NCI-H1048 (cell line): ENCODE measurements at places on chromosomes 16 and 17.

- no peak for DNase-seq
These were observed 311.5 kb upstream of the KCNJ16 start for GRCh38 chr17:69763503-69763902.

- no peak for DNase-seq
These were observed 825 bp downstream of the METTL9 start for GRCh38 chr16:21600031-21600773.

DNA sequence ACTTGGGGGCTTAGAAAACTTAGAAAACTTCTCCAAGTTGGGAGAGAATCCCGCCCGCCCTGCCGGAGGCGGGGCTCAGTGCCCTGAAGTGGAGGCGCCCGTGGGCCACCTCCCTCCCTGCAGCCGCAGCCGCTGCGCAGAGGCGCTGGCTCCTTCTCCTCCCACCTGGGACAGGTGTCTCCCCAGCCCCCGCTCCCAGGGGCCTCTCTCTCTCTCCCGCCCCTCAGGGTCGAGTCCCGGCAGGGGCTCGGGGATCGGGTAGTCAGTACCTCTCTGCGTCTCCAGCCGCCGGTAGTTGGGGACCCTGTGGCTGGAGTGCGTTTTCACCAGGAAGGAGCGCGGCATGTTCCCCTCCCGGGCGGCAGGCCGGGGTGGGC is 257 bp downstream of the SNAI3 start:
- DNase-seq = no peak

GRCh38 chr16:66904846-66905632 is 13.6 kb downstream of the CDH16 start:
- DNase-seq = no peak

DNA sequence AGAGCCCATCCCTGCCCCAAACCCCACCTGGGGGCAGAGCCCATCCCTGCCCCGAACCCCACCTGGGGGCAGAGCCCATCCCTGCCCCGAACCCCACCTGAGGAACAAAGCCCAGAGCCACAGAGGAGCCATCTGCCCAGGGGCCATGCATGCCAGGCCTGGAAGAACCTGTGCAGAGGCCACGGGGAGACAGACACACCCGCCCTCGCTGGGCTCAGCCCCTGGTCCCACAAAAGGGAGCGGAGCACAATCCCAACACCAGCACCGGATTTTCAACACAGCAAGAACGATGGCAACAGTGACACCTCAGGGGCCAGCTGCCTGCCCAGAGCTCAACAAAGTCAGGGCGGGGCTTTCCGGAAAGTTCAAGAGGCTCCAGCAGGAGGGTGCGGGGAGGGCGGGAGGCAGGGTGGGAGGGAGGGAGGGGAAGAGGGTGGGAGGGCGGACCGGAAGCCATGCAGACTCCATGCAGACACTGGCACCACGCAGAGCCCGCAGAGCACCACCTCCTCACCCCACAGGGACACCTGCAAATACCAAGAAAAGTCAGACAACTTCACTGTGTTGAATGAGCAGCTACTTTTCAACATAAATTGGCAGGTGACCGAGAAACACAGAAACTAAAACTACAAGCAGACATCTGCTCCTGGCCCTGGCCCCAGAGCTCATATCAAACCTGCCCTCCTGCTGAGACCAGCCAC is 27.9 kb upstream of the C16orf95 start:
- no peak for DNase-seq

DNA sequence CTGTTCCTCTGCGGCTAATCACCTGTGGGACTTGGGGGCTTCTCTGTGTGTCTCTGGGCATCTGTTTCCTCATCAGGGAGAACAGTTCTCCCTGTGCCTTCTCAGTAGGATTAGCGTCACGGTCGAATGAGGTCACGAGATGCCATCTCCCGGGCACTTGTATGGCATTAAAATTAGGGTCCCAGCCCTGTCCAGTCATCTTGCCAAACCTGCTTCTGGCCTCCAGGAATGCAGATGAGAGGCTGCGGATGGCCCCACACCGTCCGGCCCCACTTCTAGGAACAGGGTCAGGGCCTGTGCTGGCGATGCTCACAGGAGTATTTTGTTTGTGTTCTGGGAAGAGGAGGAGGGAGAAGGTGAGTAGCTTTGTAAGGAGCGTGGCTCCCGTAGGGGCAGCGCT is 58.5 kb downstream of the OR1D5 start:
- DNase-seq = no peak

GRCh38 chr17:69428252-69428980 is 13.9 kb downstream of the MAP2K6 start:
- no peak for DNase-seq

DNA sequence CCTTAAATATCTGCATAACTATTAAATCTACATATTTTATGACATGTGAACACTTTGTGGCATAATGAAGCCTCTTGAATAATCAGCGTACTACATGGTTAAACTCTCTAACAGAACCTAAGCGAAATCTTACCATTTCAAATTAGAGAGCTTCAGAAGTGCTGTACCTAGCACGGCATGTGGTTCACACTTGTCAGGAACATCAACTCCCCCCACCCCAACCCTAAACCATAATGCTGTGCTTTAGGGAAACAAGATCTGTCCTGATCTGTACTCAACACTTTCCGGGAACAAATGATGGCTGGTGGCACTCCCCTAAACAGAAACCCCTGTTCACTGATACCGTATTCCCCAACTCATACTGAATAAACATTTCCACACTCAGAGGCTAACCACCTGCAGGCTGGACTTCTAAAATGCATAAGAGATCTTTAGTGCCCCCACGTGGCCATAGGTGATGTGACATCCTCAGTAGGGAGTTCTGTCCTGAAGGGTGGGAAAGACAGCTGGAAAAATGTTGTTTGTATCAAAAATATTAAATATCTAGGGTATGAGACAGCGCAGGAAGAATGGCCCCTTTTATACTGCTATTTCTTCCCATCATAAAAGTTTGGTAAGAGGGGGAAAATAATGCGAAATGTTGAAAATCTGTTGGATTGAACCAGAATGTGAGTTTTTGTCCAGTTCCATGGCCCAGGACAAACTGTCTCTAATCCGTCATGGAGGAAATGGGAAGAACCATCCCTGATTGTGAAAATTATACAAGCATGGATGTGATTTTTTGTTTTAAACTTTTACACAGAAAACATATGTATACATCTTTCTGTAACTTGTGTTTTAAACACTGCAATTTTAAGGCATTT is 88.6 kb downstream of the USP31 start:
- no peak for DNase-seq

DNA sequence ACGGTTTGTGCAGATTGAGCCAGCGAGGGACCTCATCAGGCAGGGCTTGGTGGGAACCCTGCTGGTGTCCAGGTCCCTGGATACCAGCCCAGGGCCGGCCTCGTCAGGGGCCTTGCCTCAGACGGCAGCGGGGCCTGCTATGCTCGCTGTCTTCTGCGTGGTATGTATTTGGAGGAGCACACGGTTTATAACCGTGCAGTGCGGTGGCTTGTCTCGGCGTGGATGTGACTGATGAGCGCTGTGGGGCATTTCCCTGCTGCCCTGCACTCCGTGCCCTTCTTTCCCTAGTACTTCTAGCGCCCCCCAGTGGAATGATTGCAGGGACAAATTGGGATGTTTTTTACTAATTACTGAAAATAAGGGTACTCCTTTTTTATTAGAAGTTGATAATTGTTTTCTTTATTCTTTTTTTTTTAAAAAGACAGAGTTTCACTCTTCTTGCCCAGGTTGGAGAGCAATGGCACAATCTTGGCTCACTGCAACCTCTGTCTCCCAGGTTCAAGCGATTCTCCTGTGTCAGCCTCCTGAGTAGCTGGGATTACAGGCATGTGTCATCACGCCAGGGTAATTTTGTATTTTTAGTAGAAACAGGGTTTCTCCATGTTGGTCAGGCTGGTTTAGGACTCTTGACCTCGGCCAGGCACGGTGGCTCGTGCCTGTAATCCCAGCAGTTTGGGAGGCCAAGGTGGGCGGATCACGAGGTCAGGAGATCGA is 15.3 kb downstream of the TBCD start:
- DNase-seq = no peak

DNA sequence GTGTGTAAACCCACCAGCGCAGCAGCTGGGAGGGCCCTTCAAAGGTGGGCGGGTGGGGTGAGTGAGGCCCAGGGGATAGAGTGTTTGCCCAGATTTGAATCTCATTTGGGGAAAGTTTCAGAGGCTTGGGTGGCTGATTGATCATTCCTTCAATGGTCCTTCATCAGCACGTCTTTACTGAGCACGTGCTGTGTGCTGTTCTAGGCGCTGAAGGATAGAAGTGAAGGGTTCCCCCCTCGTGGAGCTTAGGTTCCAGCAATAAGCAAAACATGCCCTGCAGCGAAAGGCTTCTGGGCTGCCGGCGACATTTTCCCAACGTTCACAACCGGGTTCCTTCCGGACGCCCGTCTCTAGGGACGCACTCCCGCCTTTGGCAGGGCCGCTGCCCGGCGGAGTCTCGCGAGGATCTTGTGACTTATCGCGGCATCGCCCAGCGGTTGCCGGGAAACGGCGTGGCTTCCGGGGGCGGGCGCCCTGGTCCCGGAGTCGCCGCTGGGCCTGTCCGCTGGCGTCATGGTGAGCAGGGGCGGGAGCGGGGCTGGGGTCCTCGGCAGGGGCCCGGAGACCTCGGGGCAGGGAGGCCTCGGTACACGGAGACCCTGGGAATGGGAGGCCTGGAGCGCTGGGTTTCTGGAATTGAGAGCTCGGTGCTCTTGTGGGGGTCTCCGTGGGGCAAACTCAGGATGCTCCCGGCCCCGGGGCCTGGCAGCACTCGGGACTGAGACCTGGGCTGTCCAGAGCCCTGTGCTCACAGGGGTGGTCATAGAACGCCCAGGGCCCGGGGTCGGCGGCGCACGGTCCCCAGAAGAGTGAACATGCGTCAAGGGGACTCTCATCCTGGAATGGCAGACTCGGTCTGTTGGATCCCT is 3.2 kb upstream of the DBNDD1 start:
- DNase-seq = peak; percentile 61

DNA sequence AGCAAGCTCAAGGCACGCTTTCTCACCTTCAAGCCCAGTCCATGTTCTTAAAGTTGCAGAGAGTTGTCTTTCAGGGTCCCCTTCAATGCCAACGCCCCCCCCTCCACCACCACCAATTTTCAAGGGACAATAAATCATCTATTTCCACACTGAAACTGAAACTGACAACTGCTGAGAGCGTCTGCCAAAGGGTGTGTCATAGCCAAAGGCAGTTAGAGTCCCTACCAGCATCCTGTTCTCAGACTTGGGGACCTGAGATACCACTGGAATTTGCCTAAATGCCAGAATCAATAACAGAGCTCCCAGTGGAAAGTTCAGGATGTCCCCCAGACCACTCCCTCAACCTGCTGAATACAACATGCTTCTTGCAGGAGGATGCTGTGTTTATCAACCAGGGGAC is 133.2 kb upstream of the SOX9 start:
- DNase-seq = no peak

- no peak for DNase-seq
These were observed 83.1 kb upstream of the CNTNAP4 start for GRCh38 chr16:76193906-76194615.

DNA sequence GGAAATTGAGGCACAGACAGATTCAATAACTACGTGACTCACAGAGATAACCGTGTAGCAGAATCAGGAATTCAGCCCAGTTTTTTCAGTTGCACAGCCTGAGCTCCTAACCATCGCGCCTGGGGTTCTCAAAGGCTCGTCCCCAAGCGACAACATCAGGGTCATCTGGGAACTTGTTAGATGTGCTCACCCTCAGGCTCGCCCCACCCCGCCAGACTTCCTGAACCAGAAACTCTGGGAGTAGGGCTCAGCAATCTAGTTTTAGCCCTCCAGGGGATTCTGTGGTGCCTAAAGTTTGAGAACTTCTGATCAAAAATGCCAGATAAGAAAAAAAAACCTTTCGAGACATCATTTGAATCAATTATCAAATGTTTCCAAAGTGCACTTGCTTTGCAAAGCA is 559.8 kb downstream of the WWOX start:
- no peak for DNase-seq

DNA sequence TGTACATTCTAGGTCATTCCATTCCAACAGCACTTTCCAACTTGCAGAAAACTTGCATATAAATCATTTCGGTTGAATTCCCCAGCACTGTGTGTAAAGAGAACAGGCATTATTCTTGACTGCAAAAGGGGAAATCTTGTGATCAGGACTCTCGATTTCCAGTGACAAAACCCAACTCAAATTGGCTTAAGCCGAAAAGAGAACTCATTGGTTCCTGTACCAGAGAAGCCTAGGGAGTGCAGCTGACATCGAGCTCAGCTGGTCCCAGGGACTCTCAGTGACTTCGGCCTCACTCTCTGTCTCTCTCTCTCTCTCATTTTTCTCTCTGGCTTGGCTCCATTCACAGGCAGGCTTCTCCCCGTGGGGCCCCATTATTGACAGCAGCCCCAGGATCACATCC is 30.7 kb downstream of the CD300LF start:
- no peak for DNase-seq

GRCh38 chr16:23852794-23853562 is 17.2 kb downstream of the PRKCB start:
- no peak for DNase-seq

DNA sequence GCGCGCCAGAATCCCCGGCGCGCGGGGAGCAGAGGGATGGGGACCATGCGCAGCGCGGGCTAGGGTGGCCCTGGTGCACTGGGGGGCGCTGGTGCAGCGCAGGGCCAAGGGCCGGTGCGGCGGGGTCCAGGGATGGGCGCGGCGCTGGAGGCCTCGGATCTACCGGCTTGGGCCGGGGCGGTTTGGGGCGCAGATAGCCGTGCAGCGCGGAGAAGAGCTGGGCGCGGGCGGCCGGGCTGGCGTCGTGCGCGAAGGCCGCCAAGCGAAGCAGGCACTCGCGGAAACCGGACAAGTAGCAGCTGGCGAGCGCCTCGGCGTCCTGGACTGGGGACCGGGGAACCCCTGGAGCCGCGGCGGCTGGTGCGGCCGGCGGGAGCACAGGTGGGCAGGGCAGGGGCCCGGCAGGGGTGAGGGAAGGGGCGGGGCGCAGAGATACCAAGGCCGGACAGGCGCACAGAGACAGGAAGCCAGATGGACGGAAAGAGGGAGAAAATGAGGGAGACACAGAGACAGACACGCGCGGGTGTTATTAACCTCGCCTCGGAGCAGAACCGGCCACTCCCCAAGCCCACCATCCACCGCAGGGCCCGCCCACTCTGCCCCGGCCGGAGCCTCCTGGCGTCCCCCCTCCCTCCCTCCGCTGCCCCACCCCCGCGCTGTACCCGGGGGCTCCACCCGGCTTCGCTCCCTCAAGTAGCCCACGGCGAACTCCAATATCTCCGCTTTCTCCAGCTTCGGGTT is 2.1 kb downstream of the HES7 start:
- DNase-seq = no peak

DNA sequence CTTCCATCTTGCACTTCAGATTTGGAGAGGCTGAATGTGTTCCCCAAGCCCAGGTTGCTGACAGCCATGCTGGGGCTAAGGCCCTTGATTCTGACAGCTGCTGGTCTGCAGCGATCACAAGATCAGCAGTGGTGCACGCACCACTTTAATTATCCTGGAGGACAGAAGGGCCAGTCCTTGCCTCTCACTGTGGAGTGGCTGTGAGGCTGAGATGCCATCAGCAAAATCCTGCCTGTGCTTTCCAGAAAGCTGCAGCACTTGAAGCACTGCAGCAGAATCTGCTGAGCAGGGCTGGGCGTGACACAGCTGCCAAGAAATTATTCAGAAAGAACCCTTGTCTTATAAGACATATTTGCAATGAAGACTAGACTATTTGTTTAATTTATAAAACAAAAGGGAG is 37.1 kb downstream of the NUP93 start:
- no peak for DNase-seq

GRCh38 chr16:2881783-2882649 is 999 bp upstream of the FLYWCH2 start:
- no peak for DNase-seq
